ENCODE measurements at places on chromosomes 5 and 9.

GRCh38 chr5:82911910-82912309, 165.3 kb downstream of the TMEM167A start:
- DNase-seq = no peak

GRCh38 chr5:142808878-142809598, 38.9 kb downstream of the ARHGAP26 start:
- no peak for DNase-seq

DNA sequence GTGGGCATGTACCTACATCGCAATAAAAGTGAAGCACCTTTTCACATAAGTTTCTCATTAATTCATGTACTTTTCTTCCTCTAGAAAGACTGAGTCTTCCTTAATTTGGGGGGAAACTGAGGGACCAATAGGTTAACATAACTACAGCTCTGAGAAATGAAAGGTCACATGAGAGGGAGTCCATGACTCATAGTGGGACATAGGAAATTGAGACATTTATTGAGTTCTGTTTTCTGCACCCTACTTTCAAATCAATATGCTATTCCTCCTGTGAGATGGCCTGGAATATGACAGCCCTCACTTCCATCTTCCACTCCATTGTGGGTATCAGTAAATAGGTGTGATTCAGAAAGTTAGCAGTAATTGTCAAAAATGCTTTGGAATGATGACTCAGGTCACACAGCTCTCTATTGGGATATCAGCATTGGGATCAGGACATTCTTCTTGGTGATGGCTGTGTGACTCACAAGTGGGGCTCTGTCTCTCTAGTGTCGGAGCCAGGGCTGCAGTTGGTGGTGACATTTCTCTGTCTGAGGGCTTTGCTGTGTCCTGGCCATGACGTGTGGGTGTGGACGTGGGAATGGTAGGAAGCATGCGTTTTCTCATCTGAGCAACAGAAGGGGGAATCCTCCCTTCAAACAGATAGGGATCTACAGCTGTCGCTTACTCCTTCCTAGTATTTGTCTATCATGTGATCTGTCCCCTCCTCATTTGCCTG, 125.0 kb downstream of the TRIO start:
- peak; percentile 34 for DNase-seq

DNA sequence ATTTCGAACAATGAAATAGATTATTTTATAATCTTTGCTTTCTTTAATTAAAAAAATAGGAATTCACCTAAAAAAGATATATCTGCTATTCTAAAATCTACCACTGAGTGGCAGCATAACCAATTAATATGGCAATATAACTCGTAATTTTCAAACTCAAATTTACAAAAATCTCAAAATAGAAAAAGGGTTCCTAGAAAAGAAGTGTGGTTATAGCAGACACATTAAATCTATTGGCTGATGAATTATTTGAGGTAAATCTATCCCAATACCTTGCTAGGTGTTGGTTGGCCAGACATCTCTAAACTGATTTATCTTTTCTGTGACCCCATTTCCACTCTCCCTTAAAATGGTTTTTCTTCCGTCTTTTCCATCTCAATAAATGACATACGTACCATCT, 30.2 kb upstream of the NRG2 start:
- DNase-seq = peak; percentile 7

DNA sequence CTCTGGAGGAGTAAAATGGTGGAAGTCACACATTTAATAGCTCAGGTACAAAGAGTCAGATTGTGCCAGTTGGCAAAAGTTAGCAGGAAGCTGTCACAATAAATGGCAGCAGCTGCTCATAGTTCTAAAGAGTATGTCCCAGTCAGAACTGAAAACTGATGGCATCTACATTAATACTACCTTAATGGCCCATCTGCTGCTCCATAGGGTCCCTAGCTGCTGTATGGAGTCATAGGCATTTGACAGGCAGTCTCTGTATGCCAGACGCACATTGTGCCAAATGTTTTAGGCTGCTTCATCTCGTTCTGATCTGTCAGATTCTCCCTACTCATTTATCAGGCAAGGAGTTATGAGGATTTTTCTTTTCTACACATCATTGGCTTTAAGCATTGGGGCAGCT, 515.8 kb upstream of the ARRDC3 start:
- no peak for DNase-seq

DNA sequence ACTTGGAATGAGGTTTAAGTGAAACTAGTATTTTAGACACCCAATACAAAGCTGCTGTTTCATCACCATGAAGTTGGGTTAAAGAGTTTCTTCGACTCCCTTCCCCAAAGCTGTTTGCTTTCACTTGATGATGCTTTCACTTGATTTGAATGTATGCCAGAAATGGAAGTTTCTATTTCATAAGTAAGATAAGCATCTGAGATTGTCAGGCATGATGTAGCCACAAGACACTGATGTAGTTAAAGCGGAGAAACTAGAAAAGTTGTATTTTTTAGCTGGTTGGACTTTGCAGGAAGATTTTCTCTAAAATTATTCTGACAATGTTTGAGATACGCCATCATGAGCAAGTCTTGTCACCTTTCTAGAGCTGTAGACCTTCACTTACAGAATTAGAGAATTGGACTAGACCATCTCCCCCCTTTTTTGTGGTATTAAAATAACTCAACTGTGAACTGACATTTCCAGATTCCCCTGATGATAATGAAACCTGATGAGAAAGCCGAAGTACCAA, 20.0 kb downstream of the MOCS2 start:
- no peak for DNase-seq

DNA sequence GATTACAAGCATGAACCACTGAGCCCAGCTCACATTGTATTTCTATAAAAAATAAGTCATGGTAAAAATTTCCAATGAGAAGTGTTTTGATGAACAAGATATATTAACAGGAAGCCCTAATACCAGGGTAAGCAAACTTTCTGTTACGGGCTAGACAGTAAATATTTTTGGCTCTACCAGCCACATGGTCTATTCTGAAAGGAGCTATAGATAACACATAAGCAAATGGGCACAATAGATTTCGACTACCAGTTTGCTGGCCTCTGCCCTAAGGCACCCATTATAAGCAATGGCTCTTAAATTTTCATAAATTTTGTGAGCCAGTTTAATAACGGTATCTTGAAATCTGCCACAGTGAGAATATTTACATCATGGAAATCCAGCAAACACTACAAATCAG, 8.1 kb downstream of the UBQLN1 start:
- no peak for DNase-seq
